CD4-positive, alpha-beta memory T cell (primary cell): ENCODE measurements at places on chromosomes 6 and 20. TPM values are rescaled to one million over a fixed set of nuclear protein-coding genes. Genes with fewer than 3 reads are reported as not detected.
A peak's percentile ranks its signal among the peaks of the same experiment; 100 is the strongest.

ZSCAN31 gene
- 0.73 TPM for total RNA-seq

DYNLT2 gene
- 6.9 TPM for total RNA-seq

CCN6 gene
- not detected for total RNA-seq

LY6G6F gene
- not detected for total RNA-seq

CALHM4 gene
- not detected for total RNA-seq

TMC2 gene
- not detected for total RNA-seq

KCNK5 gene
- 0.79 TPM for total RNA-seq

- no peak for DNase-seq
Observed at GRCh38 chr6:144077871-144078270, 17.5 kb downstream of the SF3B5 start.

DNA sequence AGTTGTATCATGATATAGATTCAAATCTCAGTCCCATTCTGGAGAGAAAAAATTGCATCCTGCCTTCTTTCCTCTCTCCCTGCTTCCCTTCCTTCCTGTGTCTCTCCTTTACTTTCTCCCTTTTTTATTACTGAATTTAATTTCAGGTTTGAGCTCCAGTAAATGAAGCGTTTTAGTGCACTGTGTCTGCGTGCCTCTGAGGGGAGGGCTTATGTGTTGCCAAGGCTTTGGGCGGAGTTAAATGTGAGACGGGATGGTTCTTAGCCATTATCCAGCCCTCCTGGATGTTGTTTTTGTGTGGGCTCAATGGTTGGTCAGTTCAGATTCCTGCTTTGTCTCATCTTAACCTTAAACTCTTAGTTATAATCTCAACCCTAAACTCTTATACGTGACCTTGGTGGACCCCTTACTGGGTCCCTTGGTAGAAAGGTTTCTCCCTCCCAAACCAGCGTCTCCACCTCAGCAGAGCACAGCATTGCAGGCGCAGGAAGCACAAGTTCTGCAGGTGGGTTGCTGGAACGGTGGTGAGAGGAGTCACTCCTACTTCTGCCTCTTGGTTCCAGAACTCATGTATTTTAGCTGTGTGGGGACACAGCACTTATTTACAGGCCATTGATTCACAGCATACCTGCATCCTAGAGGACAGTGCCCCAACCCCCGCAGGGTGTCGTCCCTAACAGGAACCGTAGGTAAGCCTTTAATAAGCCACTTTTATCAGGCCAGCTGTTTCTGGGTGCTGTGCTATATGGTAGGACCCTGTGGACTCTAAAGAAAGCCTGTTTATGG is 68.5 kb downstream of the DNAH8 start:
- no peak for DNase-seq

DNA sequence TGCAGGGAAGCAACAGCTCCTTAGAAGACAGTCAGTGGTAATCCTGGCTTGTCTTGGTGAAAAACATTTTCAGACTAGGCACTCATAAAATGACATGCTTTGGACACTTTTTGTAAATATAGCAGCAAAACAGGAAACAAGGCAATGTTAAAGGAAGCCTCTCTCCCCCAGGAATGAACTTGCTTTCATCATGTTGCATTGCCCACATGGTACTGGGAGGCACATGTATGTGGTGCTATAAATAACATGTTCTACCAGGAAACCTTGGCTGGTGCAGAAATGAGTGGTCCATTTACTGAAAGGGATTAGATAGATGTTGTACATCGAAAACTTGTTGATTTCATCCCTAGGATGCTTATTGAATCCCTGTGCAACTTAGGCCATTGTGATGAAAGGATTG is 121.4 kb upstream of the RREB1 start:
- DNase-seq = no peak

- no peak for DNase-seq
Observed at GRCh38 chr6:15974817-15975216, 154.1 kb upstream of the MYLIP start.

- peak; percentile 37 for DNase-seq
Observed at GRCh38 chr6:152983637-152984512, 1.0 kb upstream of the FBXO5 start.

DNA sequence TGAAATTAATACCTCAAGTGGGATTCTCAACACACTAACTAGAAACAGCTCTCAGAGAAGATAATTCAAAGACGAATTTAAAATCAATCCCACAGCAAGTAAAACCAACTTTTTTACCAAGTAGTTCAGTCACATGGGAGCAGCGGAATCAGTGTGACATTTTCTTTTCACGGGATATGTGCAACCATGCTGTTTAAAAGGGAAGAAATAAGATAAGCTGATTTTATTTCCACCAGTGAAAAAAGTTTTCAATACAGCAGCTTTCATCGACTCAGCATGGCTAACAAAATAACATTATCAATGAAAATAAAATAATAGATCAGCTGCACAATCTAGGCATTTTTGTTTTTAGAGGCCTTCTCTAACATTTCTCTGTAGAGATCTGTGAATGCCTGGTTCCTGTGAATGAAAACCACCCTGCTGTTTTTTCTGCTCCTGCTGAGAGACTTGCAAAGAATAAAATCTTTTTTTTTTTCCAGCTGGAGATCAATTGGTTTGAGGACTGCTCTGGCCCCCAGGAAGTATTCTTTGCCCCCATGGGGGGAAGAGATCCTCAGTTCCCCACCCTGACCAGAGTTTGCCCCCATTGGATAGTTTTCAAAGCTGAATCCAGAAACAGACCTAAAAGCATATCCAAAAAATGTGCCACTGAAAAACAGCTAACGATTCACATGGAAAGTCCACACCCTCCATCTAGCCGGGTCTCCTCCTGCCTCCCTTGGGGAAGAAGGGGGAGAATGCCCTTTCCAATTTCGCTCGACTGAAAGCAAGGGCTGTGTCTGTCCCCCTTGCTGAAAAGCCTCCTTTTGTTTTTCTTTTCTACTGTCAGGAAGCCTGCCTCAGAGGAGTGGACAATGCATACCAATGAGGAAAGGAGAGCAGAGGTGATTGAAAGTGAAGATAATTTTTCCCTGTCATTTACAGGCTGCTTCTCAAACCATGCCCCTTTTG is 317.6 kb downstream of the PRKN start:
- DNase-seq = no peak

- no peak for DNase-seq
Observed at GRCh38 chr6:82957171-82957867, 108.3 kb downstream of the UBE3D start.

DNA sequence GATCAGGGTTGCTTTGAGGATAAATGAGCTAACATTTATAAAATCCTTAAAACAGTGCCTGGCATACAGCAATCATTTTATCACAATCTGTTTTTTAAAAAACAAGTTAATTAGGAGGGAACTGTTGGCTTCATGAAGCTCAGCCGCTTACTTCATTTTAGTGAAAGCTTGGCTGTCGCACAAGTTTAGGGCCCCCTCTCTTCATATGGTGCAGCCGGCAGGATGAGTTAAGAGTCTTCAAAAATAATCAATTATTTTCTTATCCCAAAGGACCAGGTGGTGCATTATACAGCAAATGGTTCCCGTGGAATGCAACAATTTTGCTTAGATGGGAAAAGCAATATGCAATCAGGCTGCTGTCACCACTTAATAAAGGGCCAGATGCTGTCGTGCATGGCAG is 57.4 kb upstream of the PROKR2 start:
- DNase-seq = no peak

GRCh38 chr20:41172296-41173140 is 35.2 kb downstream of the PLCG1 start:
- no peak for DNase-seq

- no peak for DNase-seq
Observed at GRCh38 chr6:150596439-150596838, 3.2 kb upstream of the PLEKHG1 start.

- DNase-seq = no peak
Observed at GRCh38 chr6:113734982-113735381, 122.2 kb upstream of the MARCKS start.

- DNase-seq = peak; percentile 85
Observed at GRCh38 chr6:36442671-36443470, at the start of the genes KCTD20 and PXT1. TSS of gene KCTD20 (plus strand) at chr6:36443000. CDS start at chr6:36470098, 27,098 bp downstream. TSS of gene PXT1 (minus strand) at chr6:36442854. CDS start at chr6:36426082, 16,772 bp downstream.

- no peak for DNase-seq
Observed at GRCh38 chr6:29696147-29697125, 15.5 kb upstream of the ZFP57 start.

DNA sequence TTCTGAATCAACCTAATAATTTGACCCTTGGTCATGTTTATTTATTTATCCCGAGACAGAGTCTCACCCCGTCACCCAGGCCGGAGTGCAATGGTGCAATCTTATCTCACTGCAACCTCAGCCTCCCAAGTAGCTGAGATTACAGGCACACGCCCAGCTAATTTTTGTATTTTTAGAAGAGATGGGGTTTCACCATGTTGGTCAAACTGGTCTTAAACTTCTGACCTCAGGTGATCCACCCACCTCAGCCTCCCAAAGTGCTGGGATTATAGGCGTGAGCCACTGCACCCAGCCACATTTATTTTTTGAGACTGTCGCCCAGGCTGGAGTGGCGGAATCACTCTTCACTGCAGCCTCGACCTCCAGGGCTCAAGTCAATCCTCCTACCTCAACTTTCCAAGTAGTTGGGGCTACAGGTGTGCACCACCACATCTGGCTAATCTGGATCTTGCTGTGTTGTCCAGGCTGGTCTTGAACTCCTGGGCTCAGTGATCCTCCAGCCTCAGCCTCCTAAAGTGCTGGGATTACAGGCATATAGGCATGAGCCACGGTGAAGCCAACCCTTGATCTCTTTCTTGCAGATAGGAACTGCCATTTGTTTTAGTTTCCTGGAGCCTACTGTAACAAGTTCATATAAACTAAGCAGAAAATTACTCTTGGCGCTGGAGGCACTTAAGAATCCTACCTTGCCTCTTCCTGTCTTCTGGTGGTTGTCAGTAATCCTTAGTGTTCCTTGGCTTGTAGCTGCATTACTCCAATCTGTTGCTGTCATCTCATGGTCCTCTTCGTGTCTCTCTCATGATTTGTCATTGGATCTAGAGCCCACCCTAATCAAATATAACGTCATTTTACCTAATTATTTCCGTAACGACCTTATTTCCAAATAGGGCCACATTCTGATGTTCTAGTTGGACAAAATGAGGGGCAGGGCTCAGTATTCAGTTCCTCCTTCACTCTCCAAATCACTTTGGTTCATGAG is 2.3 kb downstream of the RPS18 start:
- no peak for DNase-seq

DNA sequence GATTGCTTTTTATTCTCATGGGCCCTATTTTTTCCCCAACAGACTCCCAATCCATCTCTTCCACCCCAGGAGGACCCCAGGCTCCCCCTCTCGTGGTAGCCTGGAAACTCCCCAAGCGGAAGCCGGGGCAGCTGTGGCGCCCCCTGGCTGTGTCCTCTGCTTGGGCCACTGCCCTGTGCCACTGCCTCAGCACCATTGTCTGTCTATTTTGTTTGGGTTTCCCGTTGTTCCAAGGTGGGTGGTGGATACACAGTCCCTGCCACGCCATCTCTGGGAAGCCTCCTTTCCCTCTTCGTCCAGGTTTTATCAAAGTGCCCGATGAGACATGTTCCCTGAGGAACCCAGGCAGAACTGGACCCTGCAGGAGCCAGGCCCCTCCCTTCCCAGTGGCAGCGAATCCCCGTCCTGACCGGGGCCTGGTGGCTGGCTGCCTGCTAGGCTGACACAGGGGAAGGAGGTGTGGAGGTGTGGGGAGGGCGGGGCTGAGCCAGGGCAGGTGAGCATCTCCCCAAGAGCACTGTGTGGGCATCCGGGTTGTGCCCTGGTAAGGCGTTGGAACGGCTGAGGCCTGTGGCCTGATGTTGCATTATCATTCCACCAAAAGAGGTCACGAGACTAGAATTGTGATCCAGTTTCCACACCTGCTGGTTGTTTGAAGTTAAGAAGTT is 228.2 kb downstream of the CDH4 start:
- no peak for DNase-seq

GRCh38 chr6:111361648-111362047 is 121.4 kb downstream of the REV3L start:
- no peak for DNase-seq

GRCh38 chr6:16057446-16057845 is 71.4 kb upstream of the MYLIP start:
- DNase-seq = no peak

DNA sequence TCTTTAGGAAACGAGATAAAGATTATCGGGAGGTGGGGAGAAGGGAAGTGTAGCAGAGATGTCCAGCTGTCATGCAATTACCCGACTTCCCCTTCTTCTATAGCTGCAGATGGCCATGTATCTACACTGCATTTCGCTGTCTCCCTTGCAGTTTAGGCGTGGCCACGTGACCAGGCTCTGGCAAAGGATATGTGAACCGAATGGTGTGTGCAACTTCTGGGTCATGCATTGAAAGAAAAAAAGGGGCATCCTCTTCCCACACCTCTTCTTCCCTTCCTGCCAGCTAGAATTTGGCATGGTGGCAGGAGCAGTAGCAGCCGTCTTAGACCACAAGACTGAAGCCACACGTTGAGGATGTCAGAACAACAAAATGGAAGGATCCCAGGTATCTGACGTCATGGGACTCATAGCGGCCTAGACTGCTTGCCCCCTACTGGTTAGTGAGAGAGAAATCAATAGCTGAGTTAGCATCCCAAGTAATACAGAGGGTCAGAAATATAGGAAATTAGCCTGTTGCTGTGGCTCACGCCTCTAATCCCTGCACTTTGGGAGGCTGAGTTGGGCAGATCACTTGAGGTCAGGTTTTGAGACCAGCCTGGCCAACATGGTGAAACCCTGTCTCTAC is 32.8 kb downstream of the TCF15 start:
- DNase-seq = no peak

DNA sequence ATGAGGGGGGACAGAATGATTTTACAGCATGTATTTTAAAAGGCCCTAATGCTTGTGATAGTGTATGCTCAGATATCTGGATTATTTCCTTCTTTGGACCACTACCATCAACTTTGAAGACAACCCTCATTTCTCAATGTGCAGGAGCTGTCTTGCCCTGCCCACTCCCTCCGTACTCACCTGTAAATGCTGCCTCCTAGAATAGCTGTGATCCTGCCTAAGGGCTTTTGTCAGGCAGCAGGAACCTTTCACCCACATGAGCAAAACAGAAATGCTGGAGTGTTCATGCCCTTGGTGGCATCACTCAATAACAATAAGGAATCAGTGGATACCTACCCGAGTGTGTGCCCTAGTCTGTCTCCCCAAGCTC is 723.6 kb upstream of the FLRT3 start:
- DNase-seq = no peak

DNA sequence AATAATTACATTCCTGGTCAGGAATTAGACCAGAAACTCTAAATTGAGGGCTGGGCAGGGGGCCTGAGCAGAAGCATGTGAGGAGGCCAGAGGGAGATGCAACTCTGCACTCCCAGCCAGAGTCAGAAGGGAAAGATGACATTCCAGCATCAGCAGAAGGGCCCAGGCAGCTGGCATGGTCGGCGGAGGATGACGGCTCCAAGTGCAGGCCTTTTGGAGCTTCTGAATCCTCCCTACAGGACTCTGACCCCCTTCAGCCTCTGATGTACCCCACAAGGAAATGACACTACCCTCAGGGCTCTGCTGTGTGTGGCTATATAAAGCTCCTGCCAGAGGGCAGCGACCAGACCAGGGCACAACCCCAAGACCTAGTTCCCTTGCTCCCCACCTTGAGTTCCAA is 1.9 kb downstream of the LRFN2 start:
- DNase-seq = no peak

DNA sequence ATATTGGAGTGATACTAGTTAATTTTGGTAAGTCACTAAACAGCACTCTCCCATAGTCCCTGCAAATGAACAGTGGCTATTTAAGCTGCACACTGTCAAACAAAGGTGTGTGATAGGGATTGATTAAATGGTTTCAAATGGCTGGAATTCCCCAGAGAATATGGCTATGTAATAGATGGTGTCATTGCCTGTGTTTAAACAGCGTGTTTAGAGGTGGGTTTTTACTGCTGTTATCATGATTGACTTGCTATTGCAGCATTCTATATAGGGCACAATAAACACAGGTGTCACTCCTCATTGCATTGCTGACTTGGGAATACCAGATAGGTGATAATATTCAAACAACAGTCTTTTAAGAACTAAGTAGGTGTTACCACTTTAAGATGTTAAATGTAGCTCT is 171.7 kb upstream of the MAN1A1 start:
- DNase-seq = no peak
